ENCODE measurements at places on chromosomes 12 and 14. TPM values are rescaled to one million over a fixed set of nuclear protein-coding genes. Genes with fewer than 3 reads are reported as not detected.

Gene SLC17A8
- polyA plus RNA-seq, result not detected

Gene TMPRSS12
- polyA plus RNA-seq, result not detected

Gene ALDH1L2
- 88.2 TPM for polyA plus RNA-seq

Gene CD9
- 1,081 TPM for polyA plus RNA-seq

Gene PTGDR
- polyA plus RNA-seq, result 0.08 TPM

Gene EML5
- polyA plus RNA-seq, result 0.43 TPM

Gene PCED1B
- 0.49 TPM for polyA plus RNA-seq

Gene RNASE3
- polyA plus RNA-seq, result not detected

Gene PLCZ1
- not detected for polyA plus RNA-seq

Gene MGST1
- polyA plus RNA-seq, result 634 TPM

Gene SLC5A8
- polyA plus RNA-seq, result not detected

Gene NPAS3
- polyA plus RNA-seq, result 0.10 TPM

Gene IFT81
- polyA plus RNA-seq, result 17.7 TPM

Gene CLEC9A
- not detected for polyA plus RNA-seq

Gene RASSF8
- polyA plus RNA-seq, result 28.8 TPM

Gene CCDC196
- not detected for polyA plus RNA-seq

Gene USP15
- polyA plus RNA-seq, result 64.3 TPM

Gene PPP4R3A
- polyA plus RNA-seq, result 47.0 TPM

Gene TRPV4
- 1.5 TPM for polyA plus RNA-seq

Gene SPSB2
- 1.8 TPM for polyA plus RNA-seq

Gene FOXM1
- 71.3 TPM for polyA plus RNA-seq

Gene M6PR
- polyA plus RNA-seq, result 114 TPM

Gene TXNDC16
- polyA plus RNA-seq, result 6.6 TPM

Gene DMAC2L
- 12.9 TPM for polyA plus RNA-seq

Measured in fibroblast of lung (primary cell).